IPS DF 6.9 (cell line): ENCODE measurements at places on chromosomes 12 and 14.

GRCh38 chr12:101799774-101800173 lies 31.0 kb downstream of the GNPTAB start:
- H3K27me3 ChIP-seq = no peaks in the 10 kb centered on the region
- DNase-seq = no peak
- no peak overlapping the region for H3K27ac ChIP-seq
- peaks cover 2% of the 10 kb centered on the region; the same call in 1 of the 2 replicates for H3K4me1 ChIP-seq
- no peaks in the 10 kb centered on the region for H3K36me3 ChIP-seq
- no peak overlapping the region for H3K4me3 ChIP-seq

DNA sequence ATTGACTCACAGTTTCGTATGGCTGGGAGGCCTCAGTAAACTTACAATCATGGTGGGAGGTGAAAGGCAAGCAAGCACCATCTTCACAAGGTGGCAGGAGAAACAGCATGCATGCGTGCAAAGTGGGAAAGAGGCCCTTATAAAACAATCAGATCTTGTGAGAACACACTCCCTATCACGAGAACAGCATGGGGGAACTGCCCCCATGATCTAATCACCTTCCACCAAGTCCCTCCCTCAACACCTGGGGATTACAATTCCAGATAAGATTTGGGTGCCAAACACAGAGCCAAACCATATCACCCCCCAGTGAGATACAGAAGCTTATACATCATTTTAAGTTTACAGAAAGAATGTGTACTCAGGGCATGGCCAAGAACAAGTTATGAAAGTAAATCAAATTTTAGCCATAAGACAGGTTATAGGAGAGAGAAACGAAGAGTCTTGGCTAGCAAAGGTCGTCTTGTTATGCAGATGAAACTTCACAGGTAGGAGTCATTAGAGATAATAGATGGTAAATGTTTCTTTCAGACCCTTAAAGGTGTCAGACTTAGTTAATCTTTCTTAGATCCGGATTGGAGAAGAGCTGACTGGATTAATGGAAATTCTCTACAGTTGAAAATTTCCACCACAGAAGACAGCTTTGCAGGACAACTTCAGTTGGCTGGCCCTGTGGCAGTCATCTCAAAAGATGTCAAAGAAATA lies 79.8 kb upstream of the SEL1L start:
- DNase-seq = no peak
- no peak overlapping the region for H3K4me3 ChIP-seq
- H3K27me3 ChIP-seq = no peaks in the 10 kb centered on the region
- no peak overlapping the region for H3K27ac ChIP-seq
- H3K4me1 ChIP-seq = no peaks in the 10 kb centered on the region

GRCh38 chr14:70708717-70709570 lies 67.2 kb downstream of the TTC9 start:
- H3K4me3 ChIP-seq = no peak overlapping the region
- peak overlapping the region; percentile 62 for H3K27ac ChIP-seq
- peaks cover 21% of the 10 kb centered on the region for H3K4me1 ChIP-seq
- peak; percentile 63 for DNase-seq
- no peaks in the 10 kb centered on the region for H3K27me3 ChIP-seq

- H3K4me3 ChIP-seq = peak overlapping the region; percentile 99
- no peaks in the 10 kb centered on the region for H3K27me3 ChIP-seq
- no peaks in the 10 kb centered on the region; the same call in 1 of the 2 replicates for H3K4me1 ChIP-seq
- H3K27ac ChIP-seq = no peak overlapping the region
Measured at GRCh38 chr12:89525305-89525823, 483 bp downstream of the POC1B start.

- no peak overlapping the region for H3K4me3 ChIP-seq
- DNase-seq = no peak
- no peaks in the 10 kb centered on the region for H3K27me3 ChIP-seq
Measured at GRCh38 chr12:56084958-56085543, 5.1 kb downstream of the ERBB3 start.

GRCh38 chr12:128808651-128809050 lies 15.1 kb downstream of the SLC15A4 start:
- no peaks in the 10 kb centered on the region for H3K36me3 ChIP-seq
- H3K4me3 ChIP-seq = no peak overlapping the region
- no peak overlapping the region for H3K27ac ChIP-seq
- DNase-seq = no peak

DNA sequence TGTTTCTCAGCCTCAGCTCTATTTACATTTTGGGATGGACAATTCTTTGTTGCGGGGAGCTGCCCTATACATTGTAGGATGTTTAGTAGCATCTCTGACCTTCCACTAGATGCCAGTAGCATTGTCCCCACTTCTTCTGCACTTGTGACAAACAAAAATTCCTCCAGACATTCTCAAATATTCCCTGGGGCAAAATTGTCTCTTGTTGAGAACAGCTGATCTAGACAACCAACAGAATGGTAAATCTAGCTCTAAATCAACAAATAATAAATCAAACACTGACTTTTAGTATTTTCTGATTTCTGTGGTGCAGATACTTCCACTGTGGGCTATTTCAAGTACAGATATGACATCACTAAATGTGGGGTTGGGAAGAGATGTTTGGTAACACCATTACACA lies 60.7 kb downstream of the MSRB3 start:
- no peaks in the 10 kb centered on the region for H3K27me3 ChIP-seq
- peaks cover 1% of the 10 kb centered on the region; the same call in 1 of the 2 replicates for H3K4me1 ChIP-seq
- H3K27ac ChIP-seq = no peak overlapping the region
- H3K4me3 ChIP-seq = no peak overlapping the region

DNA sequence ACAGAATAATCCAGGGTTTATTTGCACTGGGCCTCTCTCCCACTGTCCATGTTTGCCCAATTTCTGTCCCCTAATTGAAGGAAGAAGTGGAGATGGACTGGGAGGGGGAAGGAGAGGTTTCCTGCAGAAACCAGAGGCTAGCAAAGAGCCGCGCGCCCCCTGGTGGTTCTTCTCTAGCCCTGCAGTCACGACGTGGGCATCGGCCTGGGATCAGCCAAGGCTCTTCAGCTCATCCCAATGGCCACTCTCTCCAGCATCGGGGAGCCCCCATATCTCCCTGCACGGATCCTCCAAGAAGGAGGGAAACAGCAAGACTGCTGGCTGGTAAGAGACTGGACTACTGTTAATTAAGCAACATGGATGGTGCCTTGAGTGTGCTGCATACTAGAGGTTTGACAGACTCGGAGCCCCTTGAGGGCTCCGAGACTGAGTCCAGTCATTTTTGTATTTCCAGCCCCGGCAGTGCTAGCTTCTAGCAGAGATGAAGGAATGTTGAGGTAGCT lies 18.7 kb downstream of the ZBTB39 start:
- H3K4me3 ChIP-seq = no peak overlapping the region
- no peaks in the 10 kb centered on the region for H3K27me3 ChIP-seq
- H3K27ac ChIP-seq = no peak overlapping the region
